NCI-H748 treated with DMSO at 0.1 percent for 48 hours (cell line): ENCODE measurements at places on chromosomes 4 and X.

DNA sequence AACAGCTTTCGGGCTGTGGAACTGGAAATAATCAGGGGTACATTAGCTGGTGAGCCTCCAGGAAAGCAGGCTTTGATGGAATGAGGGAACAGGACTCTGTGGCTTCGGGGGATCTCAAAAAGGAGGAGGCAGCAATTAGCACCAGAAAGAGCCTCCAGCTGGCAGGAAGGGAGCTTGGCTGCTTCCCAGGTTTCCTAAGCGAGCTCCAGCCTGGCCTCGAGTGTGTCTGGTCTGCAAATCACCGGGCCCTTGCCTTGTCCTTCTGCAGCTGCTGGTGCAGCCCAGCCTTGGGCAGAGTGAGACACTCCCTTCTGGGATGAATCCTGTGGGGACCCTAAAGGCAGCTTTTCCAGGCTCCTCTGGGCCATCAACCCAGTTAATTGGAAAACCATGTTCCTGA, 10.7 kb upstream of the PDHA1 start:
- no peak for DNase-seq

- no peak for DNase-seq
These were observed 39.5 kb upstream of the SMIM10L2A start for GRCh38 chrX:135382260-135382659.

- DNase-seq, result no peak
These were observed 10.6 kb upstream of the H2AZ1 start for GRCh38 chr4:99960648-99961047.

DNA sequence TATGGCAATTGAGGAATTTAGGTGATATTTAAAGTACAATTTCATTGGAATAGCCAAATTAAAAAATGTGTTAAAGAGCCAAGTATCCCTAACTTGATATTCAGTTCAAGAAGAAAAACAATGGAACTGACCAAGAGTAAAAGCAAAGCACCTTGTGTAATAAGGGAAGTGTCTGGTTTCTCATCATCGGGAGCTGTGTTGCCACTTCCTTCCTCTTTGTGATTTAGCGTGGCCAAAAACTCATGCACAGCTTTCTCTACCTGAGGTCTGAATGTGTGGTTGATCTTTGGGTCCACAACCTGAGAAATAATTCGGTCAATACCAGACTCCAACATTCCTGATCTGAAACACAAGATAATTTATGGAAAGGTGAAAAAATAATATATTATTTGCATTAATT, 12.4 kb downstream of the BOD1L1 start:
- DNase-seq, result no peak

DNA sequence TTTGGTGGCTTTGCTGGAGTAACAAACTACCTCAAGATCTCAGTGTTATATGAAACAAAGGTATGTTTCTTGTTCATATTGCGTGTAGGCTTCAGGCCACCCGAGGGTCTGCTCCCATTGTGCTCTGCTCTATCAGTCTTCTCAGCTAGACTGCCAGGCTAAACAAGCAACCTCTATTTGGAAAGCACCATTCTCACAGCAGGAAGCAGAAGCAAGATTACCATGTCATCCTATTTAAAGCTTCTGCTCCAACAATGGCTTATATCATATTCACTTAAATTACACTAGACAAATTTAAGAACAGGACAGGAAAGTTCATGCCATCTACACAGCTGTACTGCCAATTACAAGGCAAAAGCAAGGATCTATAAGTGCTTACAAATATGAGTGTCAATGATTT, 385.8 kb downstream of the PPARGC1A start:
- DNase-seq, result no peak

- DNase-seq, result no peak
These were observed 61.5 kb upstream of the TBL1X start for GRCh38 chrX:9403374-9403773.

DNA sequence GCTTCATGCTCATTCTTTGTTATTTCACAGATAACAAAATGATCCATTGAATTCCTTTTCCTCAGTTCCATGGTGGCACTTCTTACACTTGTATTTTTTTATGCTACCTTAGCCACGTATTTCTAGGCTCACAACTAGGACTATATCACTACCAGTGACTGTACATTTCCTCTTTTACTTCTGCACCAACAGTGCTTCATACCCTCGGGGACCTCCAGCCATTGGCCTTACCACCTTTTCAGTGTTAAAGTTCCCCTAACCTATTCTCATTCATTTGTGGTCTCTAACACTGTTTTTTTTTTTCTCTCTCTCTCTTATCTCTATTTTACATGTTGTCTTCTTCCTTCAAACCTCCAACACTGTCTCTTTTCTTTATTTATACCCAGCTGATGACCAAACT, 315.9 kb downstream of the ANK2 start:
- DNase-seq, result no peak

DNA sequence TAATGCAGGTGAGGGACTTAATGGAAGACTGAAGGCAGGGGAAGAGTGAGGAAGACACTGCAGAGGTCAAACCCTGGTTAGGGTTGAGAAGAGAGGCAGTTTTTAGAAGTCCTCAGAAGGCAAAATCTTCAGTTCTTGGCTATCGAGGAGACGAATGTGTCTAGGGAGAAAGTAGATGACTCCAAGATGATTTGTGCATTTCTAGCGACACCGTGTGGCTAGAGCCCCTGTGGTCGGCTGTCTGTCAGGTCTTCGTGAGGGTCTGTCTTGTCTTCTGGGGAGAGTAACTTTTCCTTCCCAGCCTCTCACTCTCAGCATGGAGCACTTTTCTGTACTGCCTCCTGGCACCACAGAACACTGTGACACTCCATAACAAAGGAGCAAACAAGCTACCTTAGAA, 458.1 kb downstream of the STIM2 start:
- DNase-seq, result no peak

DNA sequence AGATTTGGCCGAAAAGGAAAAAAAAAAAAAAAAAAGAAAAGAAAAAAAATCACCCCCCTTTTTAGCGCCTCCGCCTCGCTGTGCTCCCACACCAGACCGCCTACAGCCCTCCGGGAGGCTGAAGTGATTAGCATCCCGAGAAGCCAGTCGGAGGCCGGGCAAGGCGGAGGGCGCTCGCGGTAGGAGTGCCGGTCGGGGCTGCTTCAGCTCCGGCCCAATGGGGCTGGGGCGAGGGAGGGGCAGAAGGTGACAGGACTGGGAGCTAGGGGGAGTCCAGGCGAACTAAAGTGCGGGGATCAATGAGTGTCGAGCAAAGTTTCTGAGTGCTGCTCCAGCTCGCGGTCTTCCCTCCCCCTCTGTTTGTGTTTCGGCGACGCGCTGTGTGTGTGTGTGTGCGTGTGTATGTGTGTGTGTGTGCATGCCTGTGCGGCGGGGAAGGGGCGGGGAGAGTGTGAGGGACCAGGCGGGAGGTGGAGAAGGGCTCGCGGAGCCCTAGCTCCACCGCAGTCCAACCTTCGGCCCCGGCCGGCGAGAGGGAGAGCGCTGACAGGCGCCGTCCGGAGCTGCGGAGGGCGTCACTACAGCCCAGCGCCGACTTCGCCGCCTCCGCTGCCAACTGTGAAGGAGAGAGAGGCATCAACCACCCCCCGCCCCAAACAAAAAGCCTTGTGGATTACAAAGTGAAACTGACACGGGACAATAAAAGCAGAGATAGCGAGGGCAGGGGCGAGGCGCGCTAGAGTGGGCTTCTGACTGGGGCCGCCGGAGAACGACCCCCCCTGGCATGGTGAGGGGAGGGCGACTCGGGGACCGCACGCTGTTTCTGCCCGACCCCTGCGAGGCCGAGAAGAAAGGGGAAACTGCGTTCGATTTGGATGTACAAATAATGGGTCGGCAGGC, at the start of gene FAT4:
Gene FAT4, plus strand, starts transcription at position 280 of the 900 bp plus-strand sequence. CDS start 1,457 bp downstream, outside the sequence.
- DNase-seq, result peak; percentile 44

DNA sequence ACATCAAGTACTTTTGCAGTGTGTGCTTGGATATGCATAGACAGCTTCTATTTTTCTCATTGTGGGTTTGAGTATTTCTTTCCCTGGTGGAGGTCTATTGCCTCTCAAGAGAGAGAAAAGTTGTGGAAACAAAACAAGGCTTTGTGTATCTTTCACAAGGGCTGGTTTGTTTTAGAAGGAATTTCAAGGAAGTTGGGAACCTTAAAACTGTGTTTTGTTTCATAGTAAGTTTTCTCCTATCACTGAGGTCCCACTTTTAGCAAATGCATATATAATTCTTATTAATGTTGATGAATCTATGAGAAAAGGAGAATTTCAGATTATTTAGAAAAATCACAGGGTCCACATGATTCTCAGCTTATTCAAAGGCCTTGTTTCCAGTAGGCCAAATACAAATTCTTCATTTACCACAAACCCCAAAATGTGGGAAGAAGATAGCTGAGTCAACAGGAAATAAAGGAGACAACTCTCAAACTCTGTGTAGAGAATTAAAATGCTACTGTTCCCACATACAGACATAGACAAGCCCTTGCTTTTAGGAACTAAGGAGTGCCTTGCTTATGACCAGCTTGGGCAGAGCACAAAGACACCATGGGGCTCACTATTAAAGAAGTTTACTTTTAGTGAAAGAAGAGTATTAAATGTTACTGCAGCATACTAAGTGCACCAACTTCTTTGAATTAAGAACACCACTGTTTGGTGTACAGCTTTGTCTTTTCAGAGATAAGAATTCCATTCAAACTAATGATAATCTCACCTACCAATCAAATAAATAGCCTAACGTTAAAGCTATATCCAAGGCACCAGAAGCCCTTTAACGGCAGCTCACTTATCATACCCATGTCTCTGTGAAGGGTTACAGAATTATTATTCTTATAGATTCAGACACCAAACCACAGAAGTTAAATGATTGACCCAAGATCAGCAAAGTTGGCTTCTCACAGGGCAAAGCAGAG, 177.4 kb upstream of the LEF1 start:
- no peak for DNase-seq

- no peak for DNase-seq
These were observed 325.6 kb upstream of the BOD1L1 start for GRCh38 chr4:13953083-13953482.

DNA sequence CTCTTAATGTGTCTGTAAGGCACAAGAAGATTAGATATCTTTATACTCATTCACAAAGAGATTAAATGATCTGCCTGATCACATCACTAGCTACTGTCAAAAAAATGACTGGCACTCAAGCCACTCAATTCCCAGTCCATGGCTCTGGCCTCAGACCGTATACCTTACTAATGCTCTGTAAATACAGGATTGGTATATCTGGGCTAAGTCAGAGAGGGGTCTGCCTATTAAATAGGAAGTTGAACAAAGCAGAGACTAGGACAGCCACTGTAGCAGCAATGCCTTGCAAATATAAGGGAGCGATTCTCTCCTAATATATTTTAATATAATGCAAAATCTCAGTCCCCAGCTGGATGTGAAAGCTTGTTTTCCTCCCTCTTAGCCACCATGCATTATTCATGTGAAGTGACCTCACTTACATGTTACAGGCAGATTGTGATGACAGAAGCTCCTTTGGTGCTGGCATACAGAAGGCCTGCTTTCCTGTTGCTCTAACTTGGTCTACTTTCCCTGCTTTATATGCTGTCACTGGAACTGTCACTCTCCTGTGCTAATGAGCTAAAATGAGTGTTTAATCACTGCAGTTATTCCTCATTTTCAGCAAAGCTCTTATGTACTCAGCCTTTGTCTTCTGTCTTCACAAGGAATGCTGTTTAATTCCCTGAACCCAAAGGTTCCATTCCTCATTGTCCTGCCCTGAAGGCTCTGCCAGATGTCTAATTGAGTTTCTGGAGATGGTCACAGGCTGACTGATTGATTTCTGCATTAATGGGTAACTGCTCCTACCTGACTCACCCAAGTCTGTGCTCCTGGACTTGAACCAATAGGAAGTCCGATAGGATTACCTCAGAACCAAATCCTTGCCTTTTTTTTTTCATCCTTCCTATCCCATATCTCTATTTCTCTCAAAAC, 578.2 kb downstream of the KLHL13 start:
- no peak for DNase-seq

DNA sequence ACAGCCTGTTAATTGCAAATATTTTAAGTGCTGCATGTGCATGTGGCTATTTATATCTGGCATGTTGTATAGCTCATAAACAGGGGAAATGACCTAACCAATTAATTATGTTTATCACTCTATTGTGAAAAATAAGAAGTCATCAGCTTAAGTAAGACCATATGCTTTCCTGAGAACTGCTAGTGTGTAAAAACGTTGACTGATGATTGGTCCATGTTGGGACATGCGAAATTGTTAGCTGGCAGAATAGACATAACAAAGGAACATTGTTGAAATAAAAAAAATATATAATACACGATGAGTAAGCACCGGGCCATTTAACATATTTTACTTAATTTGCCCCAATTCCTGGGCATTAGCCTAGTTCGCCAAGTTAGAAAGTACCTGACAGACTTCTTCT, 207.5 kb downstream of the ANK2 start:
- DNase-seq, result no peak

GRCh38 chr4:38870098-38870808, 2.6 kb downstream of the FAM114A1 start:
- no peak for DNase-seq

DNA sequence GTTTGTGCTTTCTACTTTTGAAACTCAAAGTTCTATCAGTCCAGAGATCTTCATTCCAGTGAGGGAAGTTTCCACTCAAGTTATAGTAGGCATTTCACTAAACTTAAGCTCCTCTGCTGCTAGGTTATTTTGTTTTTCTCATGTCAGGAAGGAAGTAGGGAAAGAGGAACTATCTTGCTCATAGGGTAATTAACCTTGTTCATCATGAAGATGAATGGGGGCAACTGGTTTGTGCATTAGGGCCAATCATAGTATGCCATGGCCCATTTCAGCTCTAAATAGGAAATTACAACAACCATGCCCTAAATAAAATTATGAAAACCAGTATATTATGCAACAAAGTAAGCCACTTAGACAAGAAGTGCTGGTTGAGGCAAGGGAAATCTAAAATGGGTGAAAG, 804.7 kb upstream of the NDST4 start:
- no peak for DNase-seq

GRCh38 chr4:184369871-184370270, 104.5 kb downstream of the IRF2 start:
- no peak for DNase-seq

GRCh38 chrX:150446151-150446550, 83.0 kb downstream of the MAMLD1 start:
- no peak for DNase-seq

- no peak for DNase-seq
These were observed 403.4 kb downstream of the MAPK10 start for GRCh38 chr4:85956293-85956945.

DNA sequence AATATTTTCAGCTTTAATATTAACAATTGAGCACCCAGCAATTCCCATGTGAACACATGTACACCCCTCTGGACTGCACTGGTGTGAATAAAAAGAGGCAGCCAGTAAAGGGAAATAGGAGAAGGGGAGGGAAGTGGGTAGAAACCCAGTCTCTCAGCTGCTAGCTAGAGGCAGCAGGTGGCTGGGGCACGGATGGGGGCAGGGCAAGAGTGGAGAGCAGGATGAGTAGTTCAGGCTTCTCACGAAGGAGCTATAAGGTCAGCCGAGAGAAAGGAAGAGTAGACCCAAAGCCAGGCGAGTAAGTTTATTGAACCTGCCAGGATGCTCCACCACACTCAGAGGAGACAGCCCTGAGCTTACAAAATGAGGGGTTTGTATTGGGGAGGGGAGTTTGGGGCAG, 184.8 kb upstream of the MTMR8 start:
- no peak for DNase-seq

DNA sequence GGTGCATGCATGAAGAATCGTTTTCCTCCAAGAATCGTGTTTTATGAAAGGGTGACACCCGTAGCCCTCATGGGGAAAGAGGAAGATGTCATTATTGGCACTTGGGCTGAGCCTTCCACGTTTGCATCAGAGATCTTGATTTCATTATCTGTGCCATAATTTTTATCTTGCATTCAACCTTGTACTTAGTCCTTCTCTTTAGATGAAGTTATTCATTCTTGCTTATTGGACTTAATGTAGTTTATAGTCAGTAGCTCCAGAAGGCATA, 66.8 kb downstream of the GAB1 start:
- DNase-seq, result no peak

- DNase-seq, result no peak
These were observed 43.4 kb upstream of the CLNK start for GRCh38 chr4:10728016-10728415.
